ENCODE measurements at places on chromosomes 1 and 21. TPM values are rescaled to one million over a fixed set of nuclear protein-coding genes. Genes with fewer than 3 reads are reported as not detected.

CAMK1G gene
- polyA plus RNA-seq = 2.0 TPM

GCLM gene
- 11.8 TPM for polyA plus RNA-seq

NOC2L gene
- polyA plus RNA-seq = 78.3 TPM

CASQ1 gene
- 10.2 TPM for polyA plus RNA-seq

RSRP1 gene
- polyA plus RNA-seq = 73.7 TPM

WNT3A gene
- polyA plus RNA-seq = 0.13 TPM

GPN2 gene
- 22.2 TPM for polyA plus RNA-seq

SAMD13 gene
- polyA plus RNA-seq = 31.9 TPM

FAM72C gene
- 3.4 TPM for polyA plus RNA-seq

CCDC30 gene
- polyA plus RNA-seq = 16.1 TPM

PGLYRP4 gene
- polyA plus RNA-seq = 0.17 TPM

LAPTM5 gene
- 46.9 TPM for polyA plus RNA-seq

APCS gene
- not detected for polyA plus RNA-seq

Data from testis (tissue), 5 donors.